SK-N-SH (cell line): ENCODE measurements at places on chromosomes 13 and 19.

DNA sequence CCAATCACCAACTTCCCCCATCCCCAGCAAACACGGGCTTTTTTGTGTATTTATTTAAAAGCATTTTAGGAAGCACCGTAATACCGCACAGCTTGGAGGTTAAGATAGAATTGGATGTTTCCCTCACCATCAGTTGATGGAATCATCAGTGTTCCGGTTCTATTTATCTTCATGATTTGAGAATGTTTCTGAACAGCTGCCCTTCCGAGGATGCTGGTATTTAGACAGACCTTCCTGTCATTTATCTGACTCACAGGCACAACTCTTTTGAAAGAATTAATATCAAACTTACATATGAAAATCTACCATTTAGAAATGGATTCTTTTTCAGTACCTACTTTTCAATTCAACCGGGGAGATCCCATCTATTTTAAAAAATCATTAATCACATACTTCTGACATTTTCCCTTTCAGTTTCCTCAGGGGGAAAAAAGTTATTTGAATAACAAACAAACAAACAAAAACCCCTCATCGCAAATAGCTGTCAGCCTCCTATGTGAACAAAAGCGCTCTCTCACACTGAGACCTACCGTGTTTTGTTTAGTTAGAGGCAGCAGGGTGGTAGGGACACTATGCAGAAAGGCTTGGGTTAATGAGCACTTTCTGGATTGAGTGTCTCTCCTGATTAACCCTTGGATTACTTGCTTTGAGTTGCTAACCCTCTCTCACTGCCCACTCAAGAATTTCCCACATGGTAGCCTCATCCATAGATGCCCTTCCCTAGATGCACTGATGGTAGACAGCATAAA is 189.3 kb downstream of the TM9SF2 start:
- no peak for DNase-seq

DNA sequence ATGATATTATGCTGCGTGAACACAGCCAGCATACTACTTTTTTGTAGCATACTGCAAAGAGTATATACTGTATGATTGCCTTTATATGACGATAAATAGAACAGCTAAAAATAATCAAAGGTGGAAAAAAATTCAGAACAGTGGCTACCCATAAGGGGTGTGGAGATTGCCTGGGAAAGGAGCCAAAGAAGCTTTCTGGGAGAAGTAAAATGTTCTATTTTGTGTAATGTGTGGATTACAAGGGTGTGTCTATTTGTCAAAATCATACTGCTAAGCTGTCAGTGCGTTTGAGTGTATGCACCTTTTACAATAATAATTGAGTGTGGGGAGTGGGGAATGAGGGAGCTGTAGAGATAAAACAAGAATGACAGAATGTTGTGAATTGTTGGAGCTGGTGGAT is 45.2 kb upstream of the MTIF3 start:
- no peak for DNase-seq

DNA sequence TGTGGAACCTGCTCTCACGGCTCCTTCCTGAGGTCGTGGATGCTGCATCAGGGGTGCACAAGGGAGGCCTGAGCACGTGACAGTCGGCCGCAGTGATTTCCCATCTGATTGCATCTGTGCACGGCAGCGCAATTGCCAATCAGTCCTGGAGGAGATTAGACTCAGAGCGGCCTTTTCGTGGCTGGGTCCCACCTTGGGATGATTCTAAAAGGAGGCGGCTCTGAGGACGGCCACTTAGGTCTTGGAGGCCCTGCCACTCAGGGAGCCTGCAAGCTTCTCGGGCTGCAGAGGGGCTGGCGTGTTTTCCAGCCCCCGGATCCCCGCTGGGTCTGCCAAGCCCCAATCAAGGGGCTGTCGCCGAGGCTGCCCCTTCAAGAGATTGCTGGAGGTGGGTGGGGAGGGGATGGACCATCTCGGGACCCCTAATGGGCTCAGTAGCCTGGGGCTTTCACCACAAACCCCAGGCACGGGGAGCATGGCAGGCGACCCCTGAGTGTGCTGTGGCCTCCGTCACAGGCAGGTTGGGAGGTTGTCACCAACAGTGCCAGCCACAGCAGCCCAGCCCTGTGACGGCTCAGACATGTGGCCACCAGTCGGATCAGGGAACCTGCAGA is 51.6 kb downstream of the SOX1 start:
- no peak for DNase-seq

GRCh38 chr19:23972161-23972560 is 57.5 kb downstream of the ZNF726 start:
- DNase-seq: peak; percentile 6

GRCh38 chr19:16208847-16209665 is 11.3 kb downstream of the AP1M1 start:
- peak; percentile 7 for DNase-seq

DNA sequence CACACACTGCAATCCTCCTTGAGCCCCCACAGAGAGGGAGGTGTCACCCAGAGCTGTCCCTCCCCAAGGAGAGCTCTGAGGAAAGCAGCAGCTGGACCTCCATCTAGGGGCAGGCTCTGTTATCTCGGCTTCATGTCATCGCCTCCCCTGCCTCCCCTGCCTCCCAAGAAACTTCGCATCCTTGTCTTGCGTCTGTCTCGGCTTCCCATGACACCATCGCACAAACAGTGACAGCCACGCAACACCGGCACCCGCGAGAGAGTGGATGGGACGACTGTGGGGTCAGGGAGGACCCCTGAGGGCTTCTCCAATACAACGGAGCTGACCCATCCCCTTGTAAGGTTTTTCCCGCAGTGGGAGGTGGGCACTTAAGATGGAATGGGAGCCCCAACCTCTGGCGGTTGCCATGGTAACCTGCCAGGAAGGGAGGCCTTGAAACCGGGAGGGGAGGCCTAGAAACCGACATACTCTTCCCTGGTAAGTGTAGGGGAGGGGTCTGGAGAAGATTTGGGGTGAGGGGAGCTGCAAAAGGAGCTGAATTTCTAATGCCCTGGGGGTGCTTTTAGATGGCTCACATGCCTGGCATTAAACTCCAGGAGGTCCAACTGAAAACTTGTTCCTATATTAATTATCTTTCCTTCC is 16.3 kb downstream of the TLE2 start:
- no peak for DNase-seq

DNA sequence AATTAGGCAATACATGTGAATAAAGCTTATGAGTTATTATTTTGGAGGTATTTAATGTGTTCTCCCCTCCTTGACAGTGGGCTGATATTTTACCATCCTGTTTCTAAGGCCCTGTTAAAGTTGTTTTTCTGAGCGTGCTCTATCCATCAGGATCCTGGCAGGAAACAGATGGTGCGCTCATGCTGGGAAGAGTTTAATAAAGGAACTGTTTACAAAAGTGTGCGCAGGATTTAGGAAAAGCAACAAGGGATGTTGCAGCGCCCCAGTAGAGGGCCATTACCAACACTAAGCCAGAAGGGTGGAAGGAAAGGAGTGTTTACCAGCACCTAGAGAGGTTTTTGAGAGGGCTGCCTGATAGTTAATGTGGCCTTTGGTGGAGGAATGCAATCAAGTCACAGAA is 374.5 kb downstream of the KCNRG start:
- no peak for DNase-seq

GRCh38 chr19:23800868-23801267 is 42.2 kb upstream of the ZNF681 start:
- no peak for DNase-seq

- no peak for DNase-seq
These were observed 49.9 kb upstream of the MEDAG start for GRCh38 chr13:30856005-30856790.

- DNase-seq: no peak
These were observed 30.7 kb downstream of the CEACAM1 start for GRCh38 chr19:42497492-42498168.
